ENCODE measurements at places on chromosomes 1 and 21.

GRCh38 chr21:32328595-32328994 is 29.9 kb downstream of the MRAP start:
- DNase-seq, result no peak

DNA sequence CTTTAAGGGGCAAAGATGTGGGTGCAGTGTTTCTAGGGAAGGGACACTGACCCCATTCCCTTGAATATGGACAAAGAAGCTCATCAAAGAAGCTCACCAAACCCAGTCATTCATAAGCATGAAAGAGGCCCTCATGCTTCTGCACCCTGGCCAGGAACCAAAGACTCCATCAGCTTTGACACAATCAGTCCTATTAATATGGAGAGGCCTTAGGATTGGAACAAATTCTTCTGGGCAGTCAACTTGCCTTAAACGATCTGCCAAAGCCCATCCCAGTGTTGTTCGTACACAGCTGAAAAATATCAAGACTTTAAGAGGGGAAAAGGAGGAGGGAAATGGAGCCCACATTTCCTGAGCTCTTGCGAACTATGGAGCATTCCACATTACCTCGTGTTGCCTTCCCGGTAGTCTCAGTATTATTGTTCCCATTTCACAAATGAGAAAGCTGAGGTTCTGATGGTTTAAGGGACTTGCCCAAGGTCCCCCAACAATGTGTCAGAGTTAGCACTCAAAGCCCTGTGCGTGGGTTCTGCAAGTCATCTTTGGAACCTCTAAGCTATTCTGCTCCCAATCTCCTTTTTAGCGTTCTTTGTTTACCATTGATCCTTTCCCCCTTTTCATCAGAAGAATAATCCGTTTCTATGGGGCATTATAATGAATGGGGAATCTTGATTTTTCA is 161.9 kb downstream of the ZBTB18 start:
- no peak for DNase-seq

DNA sequence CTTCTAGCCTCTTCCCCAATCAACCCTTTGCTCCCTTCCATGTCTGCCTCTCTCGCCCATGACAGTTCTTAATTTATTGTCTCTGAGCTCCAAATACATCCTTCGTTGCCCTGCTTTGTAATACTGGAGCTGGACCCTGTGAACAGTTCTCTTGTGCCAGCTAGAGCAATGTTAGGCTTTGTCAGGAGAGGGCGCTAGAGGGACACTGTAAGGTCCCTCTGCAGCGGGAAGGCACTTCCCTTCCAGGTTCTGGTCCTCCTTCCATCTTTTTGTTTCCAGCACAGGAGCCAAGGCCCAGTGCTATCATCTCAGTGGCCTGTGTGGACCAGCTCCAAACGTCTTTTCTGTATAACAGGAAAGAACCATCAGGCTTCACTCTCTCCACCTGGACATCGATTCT is 95.9 kb downstream of the PTPRU start:
- DNase-seq, result no peak

DNA sequence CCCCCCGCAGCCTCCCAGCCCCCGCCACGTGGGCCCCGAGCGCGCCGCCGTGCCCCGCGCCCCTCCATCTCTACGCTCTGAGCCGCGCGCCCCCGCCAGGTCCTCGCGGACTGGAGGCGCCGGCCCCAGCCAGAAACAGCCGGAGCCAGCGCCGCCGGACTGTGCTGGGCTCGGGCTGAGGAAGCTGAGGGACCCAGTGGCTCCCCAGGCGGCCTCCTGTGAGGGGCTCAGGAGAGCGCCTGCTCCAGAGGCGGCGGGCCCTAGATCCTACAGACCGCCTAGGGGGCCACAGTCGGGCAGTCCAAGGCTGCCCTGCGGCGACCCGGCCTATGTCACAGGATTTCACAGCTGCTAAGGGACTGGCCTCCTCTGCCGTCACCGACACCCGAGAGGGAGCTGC is 82.1 kb downstream of the NENF start:
- DNase-seq, result no peak

- no peak for DNase-seq
These were observed 24.8 kb upstream of the GFI1 start for GRCh38 chr1:92511541-92511940.

GRCh38 chr1:48547561-48548220 is 75.7 kb upstream of the SPATA6 start:
- DNase-seq, result no peak

DNA sequence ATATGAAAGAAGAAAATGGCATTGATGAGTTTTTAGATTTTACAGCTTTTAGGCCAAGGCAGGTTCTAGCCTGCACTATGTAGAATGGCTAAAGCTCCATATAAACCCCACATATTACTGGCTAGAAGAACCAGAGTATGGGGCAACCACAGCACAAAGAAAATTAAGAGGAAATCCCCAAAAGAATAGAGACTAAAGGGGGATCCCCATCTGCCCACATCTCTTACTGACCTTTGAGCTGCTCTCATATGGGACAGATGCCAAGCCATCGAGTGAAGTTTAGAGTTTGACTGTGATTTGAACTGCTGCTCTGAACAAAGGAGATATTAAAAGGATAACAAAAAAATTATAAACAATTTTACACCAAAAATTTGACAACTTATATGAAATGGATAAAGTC is 102.2 kb upstream of the HAO2 start:
- DNase-seq, result no peak

DNA sequence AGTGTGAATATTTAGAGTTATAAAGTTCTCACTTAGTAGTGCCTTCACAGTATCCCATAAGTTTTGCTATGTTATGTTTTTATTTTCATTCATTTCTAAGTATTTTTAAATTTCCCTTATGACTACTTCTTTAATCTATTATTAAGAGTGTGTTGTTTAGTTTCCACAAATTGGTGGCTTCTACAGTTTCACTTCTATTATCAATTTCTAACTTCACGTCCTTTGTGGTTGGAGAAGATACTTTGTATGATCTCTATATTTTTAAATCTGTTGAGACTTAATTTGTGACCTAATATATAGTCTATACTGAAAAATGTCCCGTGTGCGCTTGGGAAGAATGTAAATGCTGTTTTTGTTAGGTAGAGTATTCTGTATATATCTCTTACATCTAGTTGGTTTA is 11.7 kb downstream of the CHIA start:
- DNase-seq, result no peak

- DNase-seq, result peak; percentile 36
These were observed 10.3 kb downstream of the ALX3 start for GRCh38 chr1:110060034-110060661.

- no peak for DNase-seq
These were observed 107.2 kb upstream of the MARK1 start for GRCh38 chr1:220420726-220421125.

- DNase-seq, result no peak
These were observed 92.6 kb upstream of the MAGI3 start for GRCh38 chr1:113297749-113298148.

DNA sequence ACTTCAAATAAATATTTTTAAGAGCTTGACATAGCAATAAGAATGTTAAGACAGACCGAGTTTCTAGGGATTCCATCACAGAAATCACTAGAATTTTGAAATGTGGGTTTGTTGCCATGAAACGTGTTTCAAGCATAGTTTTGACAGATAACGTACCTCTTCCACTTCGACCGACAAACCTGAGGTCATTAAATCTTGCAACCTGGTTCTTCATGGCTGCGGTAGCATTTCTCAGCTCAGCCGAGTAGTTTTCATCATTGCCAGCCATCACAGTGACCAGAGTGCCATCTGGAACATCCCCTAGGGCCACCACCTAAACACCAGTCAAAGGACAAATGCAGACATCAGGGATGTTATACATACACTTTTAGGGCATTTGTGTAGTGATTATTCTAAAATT is 168.7 kb downstream of the RUNX1 start:
- DNase-seq, result no peak

GRCh38 chr1:204417074-204417997 is 5.7 kb upstream of the PPP1R15B start:
- DNase-seq, result no peak

DNA sequence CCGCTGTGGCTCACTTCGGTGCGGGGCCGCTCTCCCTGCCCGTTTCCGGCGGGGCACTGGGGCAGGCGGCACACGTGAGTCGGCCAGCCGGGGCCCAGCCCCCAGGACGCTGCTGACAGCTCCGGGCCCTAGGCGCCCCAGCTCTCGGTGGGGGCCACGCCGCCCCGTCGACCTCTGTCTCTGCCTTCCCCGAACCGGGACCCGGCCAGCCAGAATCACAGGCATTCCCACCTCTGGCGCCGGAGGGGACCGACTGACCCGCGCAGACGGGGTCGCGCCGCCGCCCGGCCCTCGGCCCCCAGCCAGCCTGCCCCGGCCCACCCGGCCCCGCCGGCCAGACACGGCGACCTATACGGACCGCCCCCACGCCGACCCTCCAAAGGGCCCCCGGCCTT is 755 bp downstream of the SCMH1 start:
- DNase-seq, result peak; percentile 10

DNA sequence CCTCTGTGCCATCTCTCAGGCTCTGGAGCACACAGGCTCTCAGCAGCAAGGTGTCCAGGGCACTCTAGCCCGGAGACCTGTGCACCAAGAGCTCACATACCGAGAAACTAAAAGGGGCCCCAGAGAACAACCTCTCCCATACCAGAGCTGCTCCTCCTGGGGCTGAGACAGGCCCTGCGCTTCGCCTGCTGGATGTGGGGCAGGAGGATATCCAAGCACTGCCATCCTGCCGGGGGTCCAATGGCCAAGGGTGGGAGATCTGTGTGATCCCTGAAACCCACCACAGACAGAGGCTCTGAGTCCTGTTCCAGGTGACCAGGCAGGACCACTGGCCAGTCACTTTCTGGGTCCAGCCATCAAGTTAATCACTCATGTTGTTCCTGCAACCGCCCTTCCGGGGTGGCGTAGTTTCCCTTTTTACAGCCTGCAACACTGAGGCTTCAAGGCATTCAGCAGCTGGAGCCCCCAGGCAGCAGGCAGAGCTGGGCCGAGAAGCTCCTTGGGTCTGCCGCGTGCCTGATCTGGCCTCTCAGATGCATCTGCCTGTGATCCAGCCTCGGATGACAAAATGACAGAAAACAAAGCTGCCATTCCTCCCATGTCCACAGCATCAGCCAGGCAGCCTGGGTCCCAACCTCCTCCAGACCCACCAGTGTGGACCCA is 36.7 kb upstream of the ACTRT2 start:
- DNase-seq, result no peak

DNA sequence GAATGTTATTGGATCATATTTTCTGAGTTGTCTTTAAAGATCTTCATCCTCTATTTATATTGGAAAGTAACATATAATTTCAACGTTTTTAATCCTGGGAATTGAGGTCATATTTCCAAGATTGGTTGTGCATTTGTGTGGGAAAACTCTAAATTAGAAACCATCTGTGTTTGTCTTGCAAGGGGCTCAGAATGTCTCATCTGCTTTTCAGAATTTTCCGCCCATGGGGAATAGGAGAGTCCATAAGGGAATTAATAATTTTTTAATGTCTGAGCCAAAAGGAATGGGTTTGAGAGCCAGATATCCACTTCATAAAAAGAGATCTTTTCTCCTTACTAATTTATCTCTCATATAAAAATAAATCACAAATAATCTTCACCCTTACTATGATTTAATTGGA is 84.8 kb upstream of the MAP1LC3C start:
- DNase-seq, result no peak

DNA sequence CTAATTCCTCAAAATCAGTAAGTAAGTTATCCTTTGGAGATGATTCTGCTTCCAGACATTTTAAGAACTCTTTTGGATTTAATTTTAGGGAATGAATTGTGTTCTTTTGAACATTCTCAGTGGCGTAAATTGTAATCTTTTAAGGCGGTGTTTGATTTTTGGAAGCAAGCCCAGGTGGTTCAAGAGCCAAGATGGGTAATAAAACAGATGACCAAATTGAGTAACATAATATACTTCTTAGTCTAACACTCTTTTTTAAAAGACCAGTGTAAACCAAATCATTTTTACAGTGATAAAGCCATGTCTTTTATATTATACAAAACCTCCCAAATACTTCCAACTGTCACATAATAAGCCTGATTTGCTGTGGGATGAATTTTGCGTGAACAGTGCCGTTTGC is 133.8 kb downstream of the LRRC40 start:
- DNase-seq, result no peak

DNA sequence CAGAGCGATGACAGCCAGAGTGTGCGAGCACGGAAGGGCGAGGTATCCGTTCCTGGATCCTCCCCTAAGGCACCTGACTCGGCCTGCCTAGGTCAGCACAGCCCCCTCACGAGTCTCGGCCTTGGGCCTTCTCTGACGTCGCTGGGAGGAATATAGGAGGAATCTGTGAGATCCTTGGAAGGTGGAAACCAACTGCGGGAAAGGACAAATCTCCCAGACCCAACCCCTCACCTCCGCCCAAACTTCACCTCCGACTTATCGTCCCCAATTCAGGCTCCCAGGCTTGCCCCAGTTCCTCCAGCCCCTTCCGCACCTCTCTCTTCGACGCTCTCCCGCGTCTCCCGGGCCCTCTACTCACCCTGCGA is 494 bp downstream of the APH1A start:
- DNase-seq, result no peak

DNA sequence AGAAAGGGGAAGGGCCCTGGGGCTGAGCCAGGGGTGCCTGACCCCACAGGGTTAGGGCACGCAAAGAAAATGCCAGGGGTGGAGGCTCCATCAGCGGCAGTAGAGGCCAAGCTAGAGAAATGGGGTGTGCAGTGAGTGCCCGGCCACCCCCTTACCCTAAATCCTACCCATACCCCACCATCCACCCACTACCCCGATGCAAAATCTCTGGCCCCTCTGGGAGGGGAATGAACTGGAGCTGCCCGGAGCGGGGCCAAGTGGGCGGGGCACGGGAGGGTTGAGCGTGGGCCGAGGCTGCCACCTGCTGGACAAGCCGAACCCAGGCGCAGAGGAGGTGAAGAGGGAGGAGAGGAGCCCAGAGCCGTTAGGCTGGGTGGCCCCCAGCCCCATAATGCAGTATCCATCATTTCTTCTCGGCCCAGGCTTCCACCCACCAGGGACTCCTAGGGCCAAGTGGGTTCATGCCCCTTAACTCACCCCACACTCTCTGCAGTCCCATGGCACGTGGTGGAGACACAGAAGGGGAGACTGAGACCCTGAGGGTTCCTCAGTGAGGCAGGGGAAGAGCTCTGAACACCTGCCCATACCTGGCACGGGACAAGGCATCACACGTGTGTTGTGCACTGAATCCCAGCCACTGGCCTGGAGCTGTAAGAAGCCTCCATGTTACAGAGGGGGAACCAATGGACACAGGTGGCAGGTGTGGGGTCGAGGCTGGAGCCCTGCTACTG is 1.4 kb upstream of the C1QC start:
- peak; percentile 25 for DNase-seq

DNA sequence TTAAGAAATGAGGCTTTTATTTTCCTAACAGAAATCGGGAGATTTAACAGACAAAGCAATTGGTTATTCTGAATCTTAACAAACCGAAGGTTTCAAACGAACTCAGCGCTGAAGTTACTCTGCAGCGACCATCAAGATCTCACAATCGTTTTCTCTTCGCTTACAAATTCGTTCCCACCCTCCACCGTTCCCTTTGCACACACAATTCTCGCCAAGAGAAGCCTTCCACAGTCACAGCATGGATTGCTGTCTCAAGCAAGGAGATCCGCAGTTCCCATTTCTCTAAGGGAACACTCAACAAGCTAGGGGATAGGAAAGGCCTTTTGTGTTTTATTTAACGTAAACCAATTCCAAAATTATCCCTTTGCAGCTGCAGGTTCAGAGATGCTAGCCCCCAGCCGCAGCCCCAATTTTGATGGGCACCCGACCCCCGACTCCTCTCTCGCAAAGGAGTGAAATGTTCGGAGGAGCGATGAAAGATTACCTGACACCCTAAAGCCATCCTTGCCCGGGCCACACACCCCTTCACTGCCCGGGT is 755 bp downstream of the FBXO42 start:
- no peak for DNase-seq

- DNase-seq, result no peak
These were observed 176.8 kb downstream of the DISC1 start for GRCh38 chr1:231803353-231803752.

GRCh38 chr1:9069326-9070100 is at the start of gene SLC2A5:
TSS of gene SLC2A5 (minus strand) at chr1:9069635. CDS start at chr1:9069536, 99 bp downstream.
- DNase-seq, result no peak

Measured in stimulated activated CD8-positive, alpha-beta memory T cell treated with anti-CD3 and anti-CD28 coated beads, Interleukin-7, amount 100 ng/mL, for 1 hour (primary cell).